ENCODE measurements at places on chromosomes 4 and X.
A peak's percentile ranks its signal among the peaks of the same experiment; 100 is the strongest.

GRCh38 chr4:172124656-172125308 is 311.6 kb downstream of the GALNTL6 start:
- DNase-seq, result no peak

- DNase-seq, result no peak
These were observed 61.1 kb downstream of the CPEB2 start for GRCh38 chr4:15063341-15063740.

- DNase-seq, result peak; percentile 1
These were observed 13.2 kb upstream of the RAB9B start for GRCh38 chrX:103845165-103845653.

DNA sequence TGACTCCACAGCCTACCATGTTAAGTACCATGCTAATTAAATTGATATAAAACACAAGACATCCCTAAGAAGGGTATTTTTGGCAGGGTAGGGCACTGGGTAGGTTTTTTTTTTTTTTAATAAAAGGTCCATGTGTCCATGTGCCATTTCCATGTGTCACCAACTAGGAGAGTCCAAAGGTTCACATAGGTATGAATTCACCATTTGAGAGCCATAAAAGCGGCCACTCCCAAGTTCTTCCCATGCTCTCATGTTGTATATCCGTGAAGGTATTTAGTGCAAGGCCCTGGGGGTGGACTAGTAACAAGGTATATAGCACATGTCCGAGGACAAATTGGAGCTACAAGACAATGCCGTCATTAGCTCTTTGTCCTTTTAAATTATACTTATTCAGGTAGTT is 107.3 kb downstream of the PDE5A start:
- DNase-seq, result no peak

DNA sequence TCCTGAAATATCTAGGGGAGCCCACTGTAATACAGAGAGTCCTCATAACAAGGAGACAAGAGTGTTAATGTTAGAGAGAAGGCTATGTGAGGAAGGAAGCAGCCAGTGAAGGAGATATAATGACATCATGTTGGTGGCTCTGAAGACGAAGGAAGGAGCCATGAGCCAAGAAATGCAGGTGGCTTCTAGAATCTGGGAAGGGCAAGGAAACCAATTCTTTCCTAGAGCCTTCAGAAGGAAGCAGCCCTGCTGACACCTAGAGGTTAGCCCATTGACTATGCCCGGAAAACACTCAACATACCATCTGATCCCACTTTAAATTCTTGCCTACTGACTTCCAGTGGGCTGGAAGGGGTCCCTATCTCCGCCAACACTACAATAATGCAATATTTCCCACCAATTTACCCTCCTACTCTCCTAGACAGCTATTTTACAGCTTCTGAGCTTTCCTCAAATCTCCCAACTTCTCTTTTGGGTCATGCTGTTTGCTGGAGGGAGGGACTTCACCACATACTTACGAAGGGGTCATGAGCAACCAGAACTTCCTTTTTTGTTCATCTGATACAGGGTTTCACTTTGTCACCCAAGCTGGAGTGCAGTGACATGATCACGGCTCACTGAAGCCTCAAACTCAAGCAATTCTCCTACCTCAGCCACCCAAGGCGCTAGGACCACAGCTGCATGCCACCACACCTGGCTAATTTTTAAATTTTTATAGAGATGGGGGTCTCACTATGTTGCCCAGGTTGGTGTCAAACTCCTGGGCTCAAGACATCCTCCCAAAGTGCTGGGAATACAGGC is 25.2 kb upstream of the G3BP2 start:
- DNase-seq, result peak; percentile 42

GRCh38 chr4:109368661-109369060 is 65.0 kb upstream of the SEC24B start:
- no peak for DNase-seq

DNA sequence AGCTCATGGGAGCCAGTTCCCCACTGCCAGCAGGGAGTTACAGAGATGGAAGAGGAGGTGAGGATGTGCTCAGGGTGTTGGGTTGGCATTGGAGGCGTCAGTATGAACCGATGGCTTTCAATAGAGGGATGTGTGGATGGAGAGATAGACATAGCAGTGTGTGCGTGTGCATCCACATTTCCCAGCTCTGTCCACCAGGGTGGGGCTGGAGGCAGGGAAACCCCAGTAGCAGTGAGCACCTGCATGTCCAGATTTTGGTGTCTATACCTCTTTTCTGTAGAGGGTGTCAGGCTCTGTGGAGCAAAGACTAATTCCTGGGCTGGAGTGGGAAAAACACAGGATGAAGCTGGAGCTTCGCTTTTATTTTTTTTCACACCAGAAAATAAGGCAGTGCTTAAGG is 37.2 kb upstream of the HGFAC start:
- DNase-seq, result no peak

DNA sequence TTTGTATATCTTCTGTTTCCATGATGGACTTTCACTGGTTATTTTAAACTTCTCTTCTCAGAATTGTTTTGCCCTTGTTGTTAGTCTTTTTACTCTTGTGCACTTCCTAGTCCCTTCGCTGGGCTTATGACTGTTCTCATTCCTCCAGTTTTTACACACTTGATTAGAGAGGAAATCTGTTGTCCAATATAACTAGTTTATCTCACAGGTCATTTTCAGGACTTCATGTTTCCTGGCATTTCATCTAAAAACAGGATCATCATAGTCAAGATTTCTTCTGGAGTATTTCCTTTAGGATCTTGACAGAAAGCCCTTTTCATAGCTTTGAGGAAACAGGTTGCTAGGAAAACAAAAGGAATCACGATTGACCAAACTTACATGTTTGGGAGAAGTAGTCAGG is 3.0 kb downstream of the FNIP2 start:
- DNase-seq, result no peak

DNA sequence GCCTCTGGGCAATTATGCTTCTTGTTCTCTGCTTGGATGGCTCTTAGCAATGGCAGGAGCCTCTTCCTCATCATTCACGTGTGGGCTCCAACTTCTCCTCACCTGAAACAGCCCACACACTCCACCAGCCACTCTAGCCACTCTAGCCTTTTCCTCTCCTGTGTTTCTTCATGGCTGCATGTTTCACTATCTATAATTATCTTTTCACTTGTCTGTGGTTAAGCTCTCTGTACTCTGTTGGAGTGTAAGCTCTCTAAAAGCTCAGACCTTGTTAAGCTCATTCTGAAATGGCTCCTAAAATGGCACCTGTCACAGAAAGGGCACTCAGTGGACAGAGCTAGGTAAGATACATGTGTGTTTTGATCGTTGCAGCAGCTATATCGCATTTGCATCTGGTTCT is 80.0 kb downstream of the SH3KBP1 start:
- no peak for DNase-seq

GRCh38 chrX:135328421-135329005 is 19.2 kb downstream of the ETDC start:
- DNase-seq, result no peak

DNA sequence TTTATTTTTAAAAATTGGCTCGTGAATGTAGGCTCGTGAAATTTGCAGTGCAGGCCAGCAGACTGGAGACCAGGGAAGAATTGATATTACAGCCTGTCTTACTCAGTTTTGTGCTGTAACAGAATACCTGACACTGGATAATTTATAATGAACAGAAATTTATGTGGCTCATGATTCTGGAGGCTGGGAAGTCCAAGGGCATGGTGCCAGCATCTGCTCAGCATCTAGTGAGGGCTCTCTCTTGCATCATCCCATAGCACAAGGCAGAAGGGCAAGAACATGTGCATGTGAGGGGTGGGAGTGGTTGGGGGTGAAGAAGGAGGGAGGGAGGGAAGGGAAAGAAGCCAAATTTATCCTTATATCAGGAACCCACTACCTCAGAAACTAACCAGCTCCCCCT is 13.7 kb upstream of the CLTRN start:
- no peak for DNase-seq

DNA sequence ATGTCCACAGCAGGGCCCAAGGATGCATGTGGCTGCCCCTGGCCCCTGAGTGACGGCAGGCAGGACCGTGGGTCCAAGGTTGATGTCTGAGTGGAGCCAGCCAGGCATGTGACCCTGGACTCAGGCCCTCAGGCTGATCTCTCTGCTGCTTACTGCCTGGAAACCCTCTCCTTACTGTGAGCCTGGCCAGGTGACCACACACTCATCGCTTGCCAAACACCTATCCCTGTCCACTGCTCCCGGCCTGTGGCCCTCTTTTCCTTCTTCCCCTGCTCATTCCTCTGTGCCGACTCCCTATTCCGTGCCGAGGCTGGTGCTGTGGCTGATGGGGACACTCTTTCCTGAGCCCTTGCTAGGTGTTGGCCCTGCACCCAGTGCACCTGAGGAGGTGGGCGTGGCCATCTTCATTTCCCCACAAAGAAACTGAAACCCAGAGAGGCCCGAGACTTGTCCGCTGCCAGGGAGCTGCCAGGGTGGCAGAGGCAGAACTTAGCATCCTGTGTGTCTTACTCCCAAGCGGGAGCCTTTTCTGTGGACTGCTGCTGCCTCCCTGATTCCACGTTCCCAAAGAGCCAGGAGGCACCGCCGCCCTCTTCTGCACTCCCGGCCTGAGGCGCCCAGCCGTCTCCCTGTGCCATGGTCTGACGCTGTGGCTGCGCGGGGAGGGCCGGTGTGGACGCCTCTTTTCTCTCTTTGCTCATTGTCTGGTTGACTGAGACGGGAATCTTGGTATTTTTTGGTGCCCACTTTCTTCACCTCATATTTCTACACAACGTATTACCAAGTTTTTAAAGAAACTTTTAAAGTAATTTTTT is 11.2 kb upstream of the RNF4 start:
- DNase-seq, result no peak

GRCh38 chr4:26864899-26865298 is 4.3 kb downstream of the STIM2 start:
- DNase-seq, result no peak

DNA sequence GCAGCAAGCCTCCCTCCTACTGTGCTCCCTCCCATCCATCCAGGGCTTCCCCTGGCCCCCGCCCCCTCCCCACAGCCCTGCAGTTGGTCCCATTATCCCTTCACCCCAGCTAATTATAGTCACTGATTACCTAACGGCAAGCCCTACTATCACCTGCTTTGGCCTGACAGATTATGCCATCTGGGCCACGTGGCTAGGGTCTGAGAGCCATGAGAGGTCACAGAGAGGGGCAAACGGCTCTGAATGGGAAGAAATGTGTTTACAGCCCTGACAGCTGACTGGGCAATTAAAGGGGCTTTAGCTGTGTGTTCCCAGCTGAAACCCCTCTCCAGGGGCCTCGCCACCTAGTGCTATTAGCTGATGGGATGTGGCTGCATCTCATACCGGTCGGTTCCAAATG is 134.4 kb upstream of the CPEB2 start:
- DNase-seq, result no peak

DNA sequence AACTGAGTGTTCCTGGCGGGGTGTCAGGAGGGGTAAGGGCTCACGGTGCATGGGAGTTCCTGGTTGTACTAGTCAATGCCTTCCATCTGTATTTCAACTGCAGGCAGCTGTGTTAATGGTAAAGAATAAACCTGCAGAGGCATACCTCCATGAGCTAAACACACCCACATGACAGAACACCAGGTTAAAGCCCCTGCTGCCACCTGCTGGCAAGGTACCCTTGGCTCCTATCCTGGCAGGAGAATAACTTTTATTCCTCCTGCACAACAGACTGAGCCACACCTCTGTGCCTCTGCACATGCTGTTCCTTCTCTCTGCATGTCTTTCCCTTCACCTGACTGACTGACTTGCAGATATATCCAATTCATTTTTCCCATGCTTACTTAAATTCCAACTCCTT is 11.1 kb downstream of the ITIH6 start:
- DNase-seq, result peak; percentile 25

- DNase-seq, result peak; percentile 27
These were observed 17.0 kb upstream of the PAPSS1 start for GRCh38 chr4:107736924-107737448.

DNA sequence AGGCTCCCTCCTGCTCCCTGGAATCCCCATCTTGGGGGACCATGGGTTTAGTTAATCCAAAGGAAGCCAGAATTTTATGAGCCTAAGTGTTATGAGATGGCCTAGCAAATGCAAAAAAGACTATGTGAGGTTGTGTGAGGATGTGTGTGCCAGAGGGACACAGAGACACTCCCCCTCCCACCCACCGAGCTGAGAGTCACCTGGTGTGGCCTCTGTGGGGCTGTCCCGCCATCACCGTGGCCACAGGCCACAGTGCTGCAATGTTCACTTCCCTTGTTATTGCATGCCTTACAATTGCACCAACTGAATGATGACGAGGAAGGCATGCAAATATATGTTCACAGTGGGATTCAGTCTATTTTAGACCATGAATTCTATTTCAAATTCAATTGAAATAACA is 601 bp upstream of the FGFBP2 start:
- DNase-seq, result peak; percentile 54

DNA sequence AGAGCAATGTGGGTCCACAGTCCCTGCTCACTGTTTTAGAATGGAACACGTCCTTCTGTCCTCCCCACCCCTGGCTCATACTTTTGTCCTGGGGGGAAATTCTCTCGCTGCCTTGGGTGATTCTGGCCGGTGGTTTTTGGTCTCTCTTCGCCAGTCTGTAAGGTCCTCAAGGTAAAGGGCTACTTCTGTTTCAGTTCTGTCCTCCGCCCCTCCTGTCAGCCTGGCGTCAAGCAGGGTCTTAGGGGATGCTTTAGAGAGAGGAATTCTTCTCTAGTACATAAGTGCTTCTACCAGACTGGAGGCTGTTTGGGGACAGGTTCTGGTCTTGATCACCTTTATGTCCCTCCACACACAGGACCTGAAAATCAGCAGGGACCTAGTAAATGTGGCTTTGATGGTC is 617 bp upstream of the MRFAP1L1 start:
- DNase-seq, result no peak

- DNase-seq, result no peak
These were observed 177.7 kb upstream of the MID1 start for GRCh38 chrX:10798041-10798440.

- no peak for DNase-seq
These were observed 43.2 kb downstream of the ANOS1 start for GRCh38 chrX:8688776-8689175.

DNA sequence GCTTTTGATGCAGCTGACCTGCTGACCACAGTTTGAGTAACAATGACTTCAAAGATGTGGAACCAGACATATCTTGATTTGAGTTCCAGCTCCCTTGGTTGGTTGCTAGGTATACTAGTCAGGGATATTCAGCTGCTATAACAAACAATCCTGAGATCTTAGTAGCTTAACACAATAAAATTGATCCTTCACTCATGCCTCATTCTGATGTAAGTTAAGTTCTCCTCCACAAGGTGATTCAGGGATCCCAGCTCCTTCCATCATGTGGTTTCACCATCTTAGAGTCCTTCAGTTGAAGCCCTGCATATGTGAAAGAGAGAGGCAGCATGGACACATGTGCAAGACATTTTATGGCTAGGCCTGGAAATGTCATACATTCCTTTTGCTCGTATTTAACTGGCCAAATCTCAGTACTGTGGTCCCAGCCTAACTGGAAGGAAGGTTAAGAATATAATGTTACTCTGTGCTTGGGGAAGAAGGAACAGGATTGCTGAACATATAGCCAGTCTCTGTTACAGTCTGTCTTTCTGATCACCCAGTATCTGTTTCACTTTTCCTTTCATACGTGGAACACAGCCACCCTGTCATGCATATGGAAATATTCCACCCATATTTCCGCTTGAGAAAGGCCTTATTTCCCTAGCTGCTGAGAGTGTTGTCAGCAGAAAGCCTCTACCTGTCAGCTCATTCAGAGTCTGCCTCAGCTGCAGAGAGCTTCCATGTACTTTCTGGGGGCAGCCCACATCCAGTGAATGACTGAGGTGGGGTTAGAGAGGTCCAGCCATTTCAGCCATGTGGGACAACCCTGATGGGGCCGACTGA is 7.1 kb downstream of the SMIM9 start:
- DNase-seq, result no peak

- DNase-seq, result no peak
These were observed 417.1 kb upstream of the MAGEB16 start for GRCh38 chrX:35380808-35381700.
